ENCODE measurements at places on chromosomes 5 and 9.

DNA sequence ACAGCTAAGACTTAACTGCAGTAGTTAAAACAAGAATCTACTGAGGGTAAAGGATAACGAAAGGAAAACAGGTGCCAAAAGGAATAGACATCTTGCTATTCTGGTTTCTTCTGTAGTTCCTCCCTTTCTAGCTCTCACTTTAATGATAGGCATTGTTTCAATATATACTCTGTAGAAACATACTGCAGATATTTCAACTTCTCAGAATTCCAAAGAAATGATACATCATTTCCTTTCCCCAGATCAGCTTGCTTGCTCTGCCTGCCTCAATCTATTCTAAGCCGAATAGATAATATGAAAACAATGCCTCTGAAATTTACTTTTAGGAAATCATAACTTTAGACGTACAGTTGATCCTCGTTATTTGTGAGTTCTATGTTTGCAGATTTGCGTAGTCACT is 46.3 kb downstream of the ACO1 start:
- DNase-seq: no peak

GRCh38 chr5:36158144-36158543 is 6.2 kb downstream of the SKP2 start:
- no peak for DNase-seq

DNA sequence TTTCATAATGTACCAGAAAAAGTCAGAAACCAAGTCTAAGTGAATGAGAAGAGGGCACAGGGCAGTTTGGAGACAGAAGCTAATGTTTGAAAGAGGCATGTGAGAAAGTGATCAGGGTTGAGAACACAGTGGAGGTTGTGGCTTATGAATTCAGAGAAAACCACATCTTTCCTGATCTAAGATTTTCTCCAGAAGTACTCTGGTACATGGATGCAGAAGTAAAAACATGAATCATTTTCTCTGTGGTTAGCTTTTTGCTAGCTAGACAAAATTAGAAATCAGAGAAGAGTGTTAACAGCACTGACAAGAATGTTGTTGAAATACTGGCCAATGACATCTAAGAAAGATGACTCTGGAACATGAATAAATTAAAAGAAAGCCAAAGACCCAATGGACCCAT is 541.1 kb downstream of the DNAH5 start:
- no peak for DNase-seq

DNA sequence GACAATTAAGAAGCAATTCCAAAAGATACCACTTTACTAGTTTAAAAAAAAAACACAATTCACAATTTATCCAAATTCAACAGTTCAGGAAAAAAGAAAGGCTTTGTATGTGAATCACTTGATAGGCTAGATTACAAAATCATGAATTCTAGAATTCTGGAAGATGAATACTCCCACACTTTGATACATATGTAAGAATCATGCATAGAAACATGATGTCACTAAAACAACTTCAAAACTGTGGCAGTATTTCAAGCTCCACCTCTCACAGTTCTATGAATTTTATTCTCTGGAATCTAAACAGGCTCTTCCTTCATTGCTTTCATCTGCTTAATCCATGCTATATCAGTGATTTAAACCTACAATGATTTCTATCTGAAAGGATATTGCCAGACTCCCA is 51.0 kb downstream of the GNAQ start:
- DNase-seq: no peak

DNA sequence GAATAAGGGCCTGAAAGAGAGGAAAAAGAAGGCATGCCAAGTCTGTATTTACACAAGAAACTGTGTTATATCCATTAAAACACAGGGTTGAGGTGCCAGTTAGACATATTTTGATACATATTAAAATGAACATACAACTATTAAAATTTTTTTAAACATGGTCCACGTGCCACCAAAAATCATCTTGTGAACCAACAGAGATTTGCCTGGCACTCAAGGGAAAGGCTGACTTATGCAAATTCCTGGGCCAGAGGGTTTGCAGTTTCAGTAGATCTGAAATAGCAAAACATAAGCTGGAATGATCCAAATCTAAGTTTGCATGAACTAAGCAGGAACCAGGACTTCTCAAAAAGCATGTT is 168.7 kb downstream of the SLIT3 start:
- DNase-seq: no peak

DNA sequence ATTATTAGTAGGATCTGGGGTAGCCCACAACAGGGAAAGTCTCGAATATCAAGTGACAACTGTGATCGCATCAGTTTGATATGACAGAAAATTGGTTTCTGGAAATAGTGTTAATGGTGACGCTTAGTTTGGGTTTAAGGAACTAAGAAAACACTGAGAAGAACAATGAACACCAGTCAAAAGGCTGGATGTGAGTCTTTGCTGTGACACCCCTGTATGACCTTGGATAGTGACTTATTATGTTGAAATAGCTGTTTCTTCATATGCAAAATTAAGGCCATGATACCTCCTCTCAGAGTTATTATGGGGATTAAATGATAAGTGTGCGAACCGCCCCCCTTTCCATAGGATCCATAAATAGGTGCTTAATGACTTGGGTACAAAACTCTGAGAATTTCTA is 926 bp downstream of the DNAJC25 start:
- DNase-seq: no peak

- peak; percentile 34 for DNase-seq
Observed at GRCh38 chr9:19379697-19380046, 364 bp downstream of the RPS6 start.

DNA sequence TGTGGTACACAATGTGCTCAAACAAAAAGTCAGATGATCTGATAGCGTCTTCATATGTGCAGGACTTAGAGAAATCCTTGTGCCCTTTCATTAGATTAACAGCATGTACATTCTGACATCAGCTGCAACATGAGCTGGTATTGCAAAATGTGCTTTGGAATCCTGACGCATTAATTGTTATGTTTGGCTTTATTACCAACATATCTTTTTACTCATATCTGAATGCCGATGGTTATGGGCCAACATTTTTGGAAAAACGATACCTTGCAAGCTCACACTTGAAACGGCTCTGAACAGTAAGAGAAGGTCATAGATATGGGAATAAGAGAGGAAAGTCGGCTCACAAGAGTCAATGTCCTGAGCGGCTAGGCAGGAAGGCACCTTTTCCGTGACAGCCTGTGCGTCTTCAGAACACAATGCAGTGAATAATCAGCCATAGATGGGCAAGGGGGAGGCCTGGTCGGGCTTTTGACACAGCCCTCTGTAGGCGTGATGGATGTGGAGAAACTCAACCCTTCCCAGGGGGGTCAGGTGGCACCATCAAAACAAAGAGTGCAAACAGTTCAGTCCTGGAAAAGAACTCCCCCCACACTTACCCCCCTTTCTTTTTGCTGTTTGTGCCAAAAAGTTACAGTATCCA is 36.4 kb upstream of the GAS1 start:
- DNase-seq: peak; percentile 13

DNA sequence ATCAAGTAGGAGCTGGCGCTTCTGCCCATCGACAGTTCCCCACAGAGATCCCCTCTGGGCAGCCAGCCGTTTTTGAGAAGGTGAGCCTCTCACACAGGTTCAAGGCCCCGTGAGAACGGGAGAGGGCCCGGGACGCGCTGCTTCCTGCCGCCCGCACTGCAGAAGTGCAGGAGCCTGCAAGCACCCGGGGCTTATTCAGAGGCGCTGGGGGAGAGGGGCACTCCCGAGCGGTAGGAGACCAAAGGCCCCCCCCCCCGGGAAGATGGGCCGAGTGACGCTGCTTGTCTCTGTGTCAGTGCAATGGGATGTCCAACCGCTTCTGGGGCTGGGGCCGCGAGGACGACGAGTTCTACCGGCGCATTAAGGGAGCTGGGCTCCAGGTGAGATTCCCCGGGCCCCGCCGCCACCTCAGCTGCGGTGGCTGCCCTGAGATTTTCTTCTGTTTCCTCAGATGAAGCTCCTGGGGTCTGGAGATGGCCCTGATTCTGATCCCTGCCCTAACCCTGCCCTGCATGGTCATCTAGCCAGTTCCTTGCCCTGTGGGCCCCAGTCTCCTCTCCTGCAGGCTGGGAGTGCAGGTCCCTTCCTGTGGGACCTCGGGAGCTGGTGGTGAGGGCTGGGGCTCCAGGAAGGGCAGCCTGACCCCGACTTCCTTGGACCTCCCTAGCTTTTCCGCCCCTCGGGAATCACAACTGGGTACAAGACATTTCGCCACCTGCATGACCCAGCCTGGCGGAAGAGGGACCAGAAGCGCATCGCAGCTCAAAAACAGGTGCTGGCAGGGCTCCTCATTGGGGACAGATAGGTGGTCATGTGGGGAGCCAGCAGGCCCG is 8.5 kb downstream of the B4GALT7 start:
- DNase-seq: no peak

DNA sequence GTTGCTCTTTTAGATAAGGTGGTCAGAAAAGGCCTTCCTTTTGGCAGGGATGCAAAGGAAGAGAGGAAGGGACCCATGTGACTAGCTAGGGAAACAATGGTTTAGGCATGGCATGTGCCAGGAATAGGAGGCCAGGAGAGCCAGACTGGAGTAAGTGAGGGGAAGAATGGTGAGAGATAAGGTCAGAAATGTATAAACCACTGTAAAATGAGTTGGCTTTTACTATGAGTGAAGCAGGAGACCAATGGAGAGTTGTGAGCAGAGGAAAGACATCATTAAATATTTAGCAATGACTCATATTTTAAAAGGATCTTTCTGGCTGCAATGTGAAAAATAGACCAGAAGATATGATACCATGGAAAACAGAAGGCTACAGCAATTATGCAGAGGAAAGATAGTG is 50.9 kb downstream of the AP3B1 start:
- no peak for DNase-seq

- no peak for DNase-seq
Observed at GRCh38 chr5:59922220-59922619, 28.7 kb upstream of the PDE4D start.

DNA sequence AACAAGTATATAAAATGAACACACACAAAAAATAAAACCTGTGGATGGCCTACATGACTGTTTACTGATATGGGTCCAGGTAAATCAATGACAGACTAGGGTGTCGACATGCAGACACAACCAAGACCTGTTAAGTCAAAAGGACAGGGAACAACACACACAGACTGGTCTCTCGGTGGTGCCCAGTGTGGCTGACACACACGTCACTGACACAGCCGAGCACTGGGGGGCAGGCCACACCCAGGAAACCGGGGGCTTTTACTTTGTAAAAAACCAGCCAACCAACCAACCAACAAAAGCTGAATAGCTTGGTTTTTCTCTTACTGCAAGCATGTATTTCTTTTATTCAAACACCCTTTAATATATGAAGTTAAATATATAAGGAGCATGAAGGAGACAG is 5.0 kb downstream of the FAM163B start:
- no peak for DNase-seq

- DNase-seq: no peak
Observed at GRCh38 chr9:130010151-130010988, 32.6 kb downstream of the FNBP1 start.

DNA sequence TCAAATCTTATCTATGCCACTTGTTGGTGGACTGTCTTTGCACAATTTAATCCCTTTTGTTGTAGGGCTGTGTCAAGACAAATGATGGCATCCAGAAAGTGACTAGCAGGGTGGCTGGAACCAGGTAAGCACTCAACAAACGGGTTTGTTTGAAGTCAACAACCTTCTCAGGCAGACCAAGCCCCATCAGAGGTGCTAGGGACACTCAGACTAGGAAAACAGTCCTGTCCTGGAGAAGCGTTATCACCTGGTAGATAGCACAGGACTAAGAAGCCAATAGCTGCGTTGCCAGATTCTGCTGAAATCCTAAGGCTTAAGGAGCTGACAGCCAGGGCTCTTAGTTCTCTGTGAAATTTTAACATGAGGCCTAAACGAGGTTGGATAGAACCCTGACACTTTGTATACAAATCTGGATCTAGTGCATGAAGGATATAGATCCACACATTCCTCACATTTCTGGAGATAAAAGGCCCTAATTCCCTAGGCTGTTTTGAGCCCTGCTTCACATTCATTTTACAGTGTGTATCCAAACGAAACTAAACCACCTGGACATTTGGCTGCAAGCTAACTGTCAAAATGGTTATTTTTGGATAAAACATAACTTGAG is 179.8 kb downstream of the DCP2 start:
- no peak for DNase-seq

- no peak for DNase-seq
Observed at GRCh38 chr5:82942083-82942881, 134.9 kb downstream of the TMEM167A start.

DNA sequence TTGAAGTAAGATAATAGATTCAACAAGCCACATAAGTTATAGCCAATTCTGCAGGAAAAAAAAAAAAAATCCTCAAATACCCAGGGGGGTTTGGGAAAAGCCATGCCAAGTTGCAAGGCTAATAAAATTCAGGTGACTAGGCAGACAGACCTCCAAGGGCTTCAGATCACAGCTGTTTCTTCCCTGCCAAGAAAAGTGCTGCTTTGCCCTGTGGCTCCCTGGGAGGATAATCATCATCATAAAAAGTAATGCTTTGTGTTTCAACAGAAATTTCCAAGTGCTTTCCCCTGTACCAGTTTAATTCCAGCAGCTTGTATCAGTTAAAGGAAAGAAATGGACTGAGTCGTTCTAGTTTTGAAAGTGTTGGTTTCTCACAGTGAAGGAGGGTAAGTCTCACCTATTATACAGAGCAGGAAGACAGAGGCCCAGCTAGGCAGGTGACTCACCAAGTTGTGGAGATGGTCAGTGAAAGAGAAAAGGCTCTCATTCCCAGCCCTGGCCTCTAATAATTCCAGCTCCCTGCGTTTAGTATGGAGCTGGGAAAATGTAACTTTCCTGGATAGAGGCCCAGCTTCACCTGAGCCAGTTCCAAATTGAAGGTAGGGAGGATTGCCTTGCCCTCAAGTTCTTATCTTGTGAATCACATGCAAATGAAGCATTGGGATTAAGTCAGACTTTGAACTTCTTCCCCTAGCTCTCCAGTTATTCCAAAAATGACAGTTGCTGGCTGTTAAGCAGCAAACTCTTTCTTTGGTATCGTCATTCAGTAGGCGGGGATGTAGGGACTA is 263.4 kb downstream of the GRIA1 start:
- no peak for DNase-seq

DNA sequence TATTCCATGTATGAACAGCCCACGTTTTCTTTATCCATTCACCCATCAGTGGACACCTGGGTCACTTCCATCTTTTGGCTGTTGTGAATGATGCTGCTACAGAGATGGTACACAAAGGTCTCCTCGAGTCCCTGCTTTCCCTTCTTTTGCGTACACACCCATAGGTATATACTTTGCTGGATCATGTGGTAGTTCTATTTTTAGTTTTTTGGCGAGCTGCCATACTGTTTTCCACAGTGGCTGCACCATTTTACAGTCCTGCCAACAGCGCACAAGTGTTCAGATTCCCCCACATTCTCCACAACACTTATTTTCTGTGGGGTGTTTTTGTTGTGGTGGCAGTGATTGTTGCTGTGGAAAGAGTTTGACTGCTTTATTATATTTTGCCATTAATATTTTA is 16.2 kb downstream of the RAPGEF1 start:
- no peak for DNase-seq

- no peak for DNase-seq
Observed at GRCh38 chr9:124493218-124493617, 14.0 kb downstream of the NR5A1 start.

DNA sequence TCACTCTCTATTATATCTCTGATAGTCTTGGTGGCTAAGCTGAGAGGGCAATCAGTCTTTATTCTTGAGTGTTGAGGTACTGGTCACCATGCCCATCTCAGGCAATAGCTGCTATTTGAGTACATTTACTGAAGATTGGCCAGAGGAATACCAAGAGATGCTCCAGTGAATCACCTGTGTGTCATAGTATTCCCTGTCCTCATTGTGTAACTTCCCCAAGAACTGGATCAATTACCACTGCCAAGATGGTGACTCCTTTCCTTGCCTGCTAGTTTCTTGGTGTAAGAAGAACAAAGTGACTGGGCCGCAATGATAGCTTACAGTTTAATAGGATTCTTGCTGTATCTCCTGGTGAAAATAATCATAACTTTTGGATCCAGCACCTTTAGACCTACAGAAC is 418.7 kb upstream of the KIF2A start:
- DNase-seq: no peak
